ENCODE measurements at places on chromosomes 12 and 14.

- no peak for DNase-seq
Measured at GRCh38 chr14:102486513-102487203, 22.9 kb downstream of the ANKRD9 start.

- DNase-seq = no peak
Measured at GRCh38 chr12:59500915-59501314, 94.9 kb upstream of the SLC16A7 start.

DNA sequence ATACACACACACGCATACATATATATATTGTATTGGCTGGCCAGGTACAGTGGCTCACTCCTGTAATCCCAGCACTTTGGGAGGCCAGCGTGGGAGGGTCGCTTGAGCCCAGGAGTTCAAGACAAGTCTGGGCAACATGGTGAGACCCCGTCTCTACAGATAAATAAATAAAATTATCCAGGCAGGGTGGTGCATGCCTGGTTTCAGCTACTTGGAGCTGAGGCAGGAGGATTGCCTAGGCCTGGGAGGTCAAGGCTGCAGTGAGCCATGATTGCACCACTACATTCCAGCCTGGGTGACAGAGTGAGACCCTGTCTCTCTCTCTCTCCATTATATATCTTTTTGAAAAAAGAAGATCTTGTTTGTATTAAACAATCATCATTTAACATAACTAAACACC lies 4.6 kb upstream of the SYNE3 start:
- DNase-seq = no peak

GRCh38 chr14:65106316-65106715 lies 4.0 kb upstream of the MAX start:
- no peak for DNase-seq

GRCh38 chr12:11767798-11768197 lies 118.3 kb downstream of the ETV6 start:
- no peak for DNase-seq
